ENCODE measurements at places on chromosomes 2 and 18.

GRCh38 chr2:236932831-236933361 lies 152.8 kb upstream of the COPS8 start:
- DNase-seq = peak; percentile 47
- no peak overlapping the region for H3K4me3 ChIP-seq
- H3K27me3 ChIP-seq = peaks cover 24% of the 10 kb centered on the region
- no peaks in the 10 kb centered on the region for H3K4me1 ChIP-seq

- H3K4me1 ChIP-seq = no peaks in the 10 kb centered on the region
- no peaks in the 10 kb centered on the region for H3K36me3 ChIP-seq
- H3K27ac ChIP-seq = no peak overlapping the region
- H3K27me3 ChIP-seq = no peaks in the 10 kb centered on the region
These were observed 316.5 kb downstream of the CCDC178 start for GRCh38 chr18:33123862-33124518.

DNA sequence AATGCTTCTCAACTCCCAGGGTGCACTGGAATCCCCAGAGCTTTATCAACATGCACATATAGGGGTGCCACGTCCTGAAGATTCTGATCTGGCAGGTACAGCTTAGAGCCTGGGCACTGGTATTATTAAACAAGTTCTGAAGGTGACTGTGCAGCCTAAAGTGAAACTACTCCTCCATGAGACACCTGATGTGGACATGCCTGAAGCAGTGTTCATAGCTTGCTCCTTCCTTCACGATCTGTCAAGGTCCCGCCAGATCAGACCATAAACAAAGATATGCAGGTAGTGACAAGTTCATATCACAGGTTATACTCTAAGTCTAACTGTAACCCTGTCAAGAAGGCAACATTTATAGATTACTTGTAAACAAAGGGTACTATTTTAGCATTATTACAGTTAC lies 65.3 kb upstream of the DNER start:
- no peak for DNase-seq
- H3K4me3 ChIP-seq = no peak overlapping the region
- H3K36me3 ChIP-seq = peaks cover 89% of the 10 kb centered on the region
- peaks cover 5% of the 10 kb centered on the region for H3K4me1 ChIP-seq
- no peak overlapping the region for H3K27ac ChIP-seq

DNA sequence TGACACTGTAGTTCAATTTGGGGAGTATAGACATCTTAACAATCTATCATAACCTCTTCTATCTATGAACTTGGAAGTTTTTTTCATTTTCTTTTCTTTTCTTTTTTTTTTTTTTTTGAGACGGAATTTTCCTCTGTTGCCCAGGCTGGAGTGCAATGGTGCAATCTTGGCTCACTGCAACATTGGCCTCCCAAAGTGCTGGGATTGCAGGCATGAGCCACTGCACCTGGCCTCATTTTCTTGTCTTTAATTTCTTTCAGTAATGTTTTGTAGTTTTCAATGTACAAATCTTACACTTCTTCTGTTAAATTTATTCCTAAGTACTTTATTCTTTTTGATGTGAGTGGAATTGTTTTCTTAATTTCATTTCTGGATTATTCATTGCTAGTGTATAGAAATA lies 14.6 kb downstream of the ASAP2 start:
- H3K27ac ChIP-seq = no peak overlapping the region
- H3K27me3 ChIP-seq = no peaks in the 10 kb centered on the region
- H3K4me1 ChIP-seq = peaks cover 8% of the 10 kb centered on the region
- DNase-seq = no peak
- H3K4me3 ChIP-seq = no peak overlapping the region

DNA sequence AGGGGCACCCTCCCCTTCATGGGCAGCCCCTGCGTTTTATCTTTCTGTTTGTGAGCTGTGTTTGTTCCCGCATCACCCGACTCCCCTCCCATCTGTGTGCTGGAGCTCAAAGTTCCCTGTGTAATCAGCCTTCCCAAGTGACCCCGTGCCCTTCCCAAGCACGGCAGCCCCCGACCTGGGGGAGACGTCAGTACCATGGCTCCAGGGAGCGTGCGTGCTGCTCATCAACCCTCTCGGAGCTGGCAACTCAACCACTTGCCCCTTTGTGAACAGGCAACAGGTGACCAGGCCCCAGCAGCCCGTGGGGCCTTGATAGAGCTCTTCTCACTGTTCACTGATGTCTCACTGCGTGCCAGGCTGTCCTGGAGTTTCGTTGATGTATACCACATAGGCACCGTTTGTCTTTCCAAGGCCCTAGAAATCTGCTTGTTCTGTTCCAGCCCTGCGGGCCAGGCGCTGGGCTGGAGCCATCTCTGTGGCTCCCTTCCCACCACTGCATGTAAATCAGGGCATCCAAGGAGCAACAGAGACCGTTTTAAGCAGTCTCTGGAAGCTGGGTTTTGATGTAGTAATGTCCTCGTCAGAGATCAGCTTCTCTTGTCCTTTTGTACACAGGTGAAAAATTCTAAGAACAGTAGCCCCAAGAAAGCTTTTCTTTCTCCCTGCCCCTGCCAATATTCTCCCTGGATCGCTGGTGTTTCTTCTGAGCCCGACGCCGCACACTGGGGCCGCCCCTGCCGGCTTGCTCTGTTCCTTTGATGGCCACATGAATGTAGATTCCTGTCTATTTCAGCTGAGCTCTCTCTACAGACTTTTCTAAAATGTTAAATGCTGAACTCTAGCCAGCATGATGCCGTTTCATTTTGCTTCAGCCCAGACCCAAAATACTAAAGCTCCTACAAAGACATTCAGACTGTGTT lies 107.0 kb upstream of the PTPRM start:
- no peak overlapping the region for H3K27ac ChIP-seq
- H3K27me3 ChIP-seq = peaks cover 3% of the 10 kb centered on the region
- H3K36me3 ChIP-seq = no peaks in the 10 kb centered on the region
- H3K4me1 ChIP-seq = no peaks in the 10 kb centered on the region
- H3K4me3 ChIP-seq = no peak overlapping the region

DNA sequence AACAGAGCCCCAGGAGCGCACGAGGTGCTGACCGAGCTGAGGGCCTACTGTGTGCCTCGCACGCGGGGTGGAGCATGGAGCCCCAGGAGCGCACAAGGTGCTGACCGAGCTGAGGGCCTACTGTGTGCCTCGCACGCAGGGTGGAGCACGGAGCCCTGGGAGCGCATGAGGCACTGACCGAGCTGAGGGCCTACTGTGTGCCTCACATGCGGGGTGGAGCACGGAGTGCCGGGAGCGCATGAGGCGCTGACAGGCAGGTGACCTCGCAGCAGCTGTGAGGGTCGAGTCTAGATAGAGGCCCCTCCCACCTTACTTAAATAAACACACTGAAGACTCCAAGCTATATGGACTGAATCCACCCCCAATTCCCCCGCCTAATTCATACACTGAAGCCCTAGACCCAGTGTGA lies 60.3 kb downstream of the EIPR1 start:
- H3K27me3 ChIP-seq = no peaks in the 10 kb centered on the region
- no peak overlapping the region for H3K27ac ChIP-seq
- no peak overlapping the region for H3K4me3 ChIP-seq
- H3K4me1 ChIP-seq = peaks cover 8% of the 10 kb centered on the region

GRCh38 chr18:36903215-36903928 lies 74.4 kb downstream of the KIAA1328 start:
- peak; percentile 10 for DNase-seq
- no peak overlapping the region for H3K4me3 ChIP-seq
- H3K27ac ChIP-seq = no peak overlapping the region
- no peaks in the 10 kb centered on the region for H3K36me3 ChIP-seq
- H3K27me3 ChIP-seq = no peaks in the 10 kb centered on the region

- no peaks in the 10 kb centered on the region for H3K27me3 ChIP-seq
- H3K27ac ChIP-seq = no peak overlapping the region
- H3K4me1 ChIP-seq = no peaks in the 10 kb centered on the region
- DNase-seq = peak; percentile 2
These were observed 774.3 kb upstream of the TMEFF2 start for GRCh38 chr2:192969055-192969454.

- peaks cover 13% of the 10 kb centered on the region for H3K36me3 ChIP-seq
- H3K27ac ChIP-seq = no peak overlapping the region
- no peak overlapping the region for H3K4me3 ChIP-seq
- DNase-seq = no peak
- H3K27me3 ChIP-seq = no peaks in the 10 kb centered on the region
These were observed 15.7 kb downstream of the COPS8 start for GRCh38 chr2:237101118-237101979.

- peaks cover 10% of the 10 kb centered on the region for H3K27me3 ChIP-seq
- no peak overlapping the region for H3K4me3 ChIP-seq
- no peak overlapping the region for H3K27ac ChIP-seq
These were observed 11.7 kb upstream of the NUP35 start for GRCh38 chr2:183112577-183112976.

DNA sequence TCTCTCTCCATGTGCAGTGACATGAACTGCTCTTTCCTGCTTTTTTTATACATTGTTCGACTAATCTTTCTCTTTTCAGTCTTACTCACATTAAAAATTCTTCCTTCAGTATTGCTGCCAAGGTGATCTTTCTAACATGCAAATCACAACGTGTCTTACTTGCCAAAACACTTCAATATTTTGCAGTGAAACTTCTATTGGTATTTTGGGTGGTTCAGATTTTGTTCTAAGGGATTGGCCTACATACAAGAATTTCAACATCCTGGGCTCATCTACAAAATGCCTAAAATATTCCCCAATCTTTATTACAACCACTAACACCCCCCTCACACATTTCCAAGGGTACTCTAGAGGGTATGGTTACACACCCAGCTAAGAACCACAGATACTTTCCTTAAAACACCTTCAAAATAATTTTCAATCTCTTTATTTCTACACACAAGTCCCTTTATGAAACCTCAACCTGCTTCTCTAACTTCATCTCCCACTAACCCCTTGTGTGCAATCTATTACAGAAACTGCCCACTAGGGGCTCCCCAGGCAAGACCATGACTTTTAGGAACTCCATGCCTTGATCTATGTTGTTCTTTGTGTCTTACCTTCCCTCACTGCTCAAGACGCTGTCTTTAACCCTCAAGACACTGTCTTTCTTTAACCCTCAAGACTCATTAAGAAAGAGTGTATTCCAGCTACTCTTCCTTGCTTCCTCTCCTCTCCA lies 50.9 kb downstream of the COL3A1 start:
- no peak overlapping the region for H3K4me3 ChIP-seq
- no peak for DNase-seq
- no peak overlapping the region for H3K27ac ChIP-seq
- no peaks in the 10 kb centered on the region for H3K36me3 ChIP-seq
- H3K27me3 ChIP-seq = no peaks in the 10 kb centered on the region

DNA sequence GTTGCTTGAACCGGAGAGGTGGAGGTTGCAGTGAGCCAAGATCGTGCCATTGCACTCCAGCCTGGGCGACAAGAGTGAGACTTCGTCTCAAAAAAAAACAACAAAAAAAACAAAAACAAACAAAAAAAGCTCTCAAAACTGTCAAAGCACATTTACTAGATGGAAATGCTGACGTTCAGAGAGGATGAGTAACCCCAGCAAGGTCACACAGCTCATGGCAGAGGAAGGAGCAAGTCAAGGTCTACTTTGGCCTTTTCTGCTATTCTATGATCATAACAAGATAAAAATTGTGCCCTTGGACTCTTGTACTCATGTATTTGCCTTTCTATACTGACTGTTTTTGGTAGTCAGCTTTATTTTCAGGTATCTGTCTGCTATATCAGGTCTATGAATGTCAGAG lies 109.5 kb downstream of the ARL6IP6 start:
- H3K4me1 ChIP-seq = no peaks in the 10 kb centered on the region
- no peak overlapping the region for H3K27ac ChIP-seq
- H3K4me3 ChIP-seq = no peak overlapping the region
- no peaks in the 10 kb centered on the region for H3K27me3 ChIP-seq
- no peak for DNase-seq

DNA sequence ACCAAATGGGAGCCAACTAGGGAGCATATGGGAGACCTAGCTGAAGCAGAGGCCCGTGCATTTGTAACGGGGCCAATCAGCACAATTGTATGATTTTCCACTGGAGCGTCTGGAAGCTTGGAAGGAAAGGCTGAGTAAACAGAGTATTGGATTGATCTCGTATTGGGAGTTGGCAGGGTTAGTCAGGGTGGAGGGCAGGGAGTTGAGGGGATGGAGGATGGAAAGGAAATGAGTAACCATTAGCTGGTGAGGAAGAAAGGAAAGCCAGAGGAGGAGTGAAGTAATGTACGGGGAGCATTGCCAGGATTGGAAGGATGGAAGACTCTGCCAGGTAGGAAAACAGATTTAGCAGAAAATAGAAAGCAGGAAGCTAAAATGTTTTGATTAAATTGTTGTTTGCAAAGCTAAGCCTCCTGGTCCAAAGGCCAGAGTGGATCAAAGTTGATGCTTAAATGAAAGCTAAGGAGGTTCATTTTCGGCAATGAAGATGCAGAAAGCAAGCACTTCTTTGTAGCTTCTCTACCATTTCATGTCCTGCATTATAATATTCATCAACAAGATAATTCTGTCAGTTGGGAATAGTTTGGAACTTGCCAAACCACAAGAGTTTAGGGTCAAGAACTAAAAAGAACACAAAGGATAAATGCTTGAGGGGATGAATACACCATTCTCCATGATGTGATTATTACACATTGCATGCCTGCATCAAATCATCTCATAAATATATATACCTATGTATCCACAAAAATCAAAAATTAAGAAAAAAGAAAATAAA lies 75.6 kb upstream of the TTN start:
- peak overlapping the region; percentile 6 for H3K4me3 ChIP-seq
- no peak overlapping the region for H3K27ac ChIP-seq
- H3K36me3 ChIP-seq = no peaks in the 10 kb centered on the region
- H3K27me3 ChIP-seq = no peaks in the 10 kb centered on the region
- no peaks in the 10 kb centered on the region for H3K4me1 ChIP-seq
- DNase-seq = no peak

DNA sequence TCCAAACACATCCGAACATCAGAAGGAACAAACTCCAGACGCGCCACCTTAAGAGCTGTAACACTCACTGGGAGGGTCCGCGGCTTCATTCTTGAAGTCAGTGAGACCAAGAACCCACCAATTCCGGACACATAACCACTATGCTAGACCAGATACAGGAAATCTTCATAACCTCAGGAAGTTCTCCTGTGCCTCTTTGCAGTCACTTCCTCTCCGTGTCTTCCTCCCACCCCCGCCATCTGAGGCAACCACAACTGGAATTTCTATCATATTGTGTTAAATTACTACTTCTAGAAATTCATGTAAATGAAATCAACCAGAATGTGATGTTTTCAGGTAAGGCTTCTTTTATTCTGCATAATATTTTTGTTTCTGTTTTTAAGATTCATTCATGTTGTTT lies 631.0 kb upstream of the NXPH2 start:
- H3K4me3 ChIP-seq = no peak overlapping the region
- H3K27me3 ChIP-seq = no peaks in the 10 kb centered on the region
- H3K36me3 ChIP-seq = no peaks in the 10 kb centered on the region
- H3K4me1 ChIP-seq = no peaks in the 10 kb centered on the region
- H3K27ac ChIP-seq = no peak overlapping the region

- H3K36me3 ChIP-seq = no peaks in the 10 kb centered on the region
- H3K4me3 ChIP-seq = no peak overlapping the region
- H3K27me3 ChIP-seq = peaks cover under 1% of the 10 kb centered on the region
These were observed 91.7 kb upstream of the ITGA6 start for GRCh38 chr2:172335736-172336135.

Data from mesenchymal stem cell (in vitro differentiated cells and primary cell).